ENCODE measurements at places on chromosomes 1 and 21.

- no peak for DNase-seq
These were observed 141.8 kb downstream of the RGS7 start for GRCh38 chr1:241215203-241215602.

DNA sequence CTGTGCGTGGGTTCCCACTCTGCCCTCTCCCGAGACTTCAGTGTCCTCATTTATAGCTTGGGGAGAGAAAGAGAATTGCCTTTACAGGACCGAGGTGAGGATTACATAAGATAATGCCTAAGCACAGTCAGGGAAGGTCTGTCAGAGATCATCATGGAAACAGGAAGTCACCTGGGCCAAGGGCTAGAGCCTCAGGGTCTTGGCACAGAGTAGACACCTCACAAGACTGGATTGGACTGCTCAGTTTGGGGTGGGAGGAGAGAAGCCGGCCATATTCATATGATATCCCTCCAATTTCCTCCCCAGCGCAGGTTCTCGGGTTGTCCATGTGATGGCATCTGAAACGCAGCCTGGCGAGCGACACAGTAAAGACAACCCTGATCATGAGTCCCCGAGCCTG, 3.8 kb downstream of the CNR2 start:
- DNase-seq = no peak

DNA sequence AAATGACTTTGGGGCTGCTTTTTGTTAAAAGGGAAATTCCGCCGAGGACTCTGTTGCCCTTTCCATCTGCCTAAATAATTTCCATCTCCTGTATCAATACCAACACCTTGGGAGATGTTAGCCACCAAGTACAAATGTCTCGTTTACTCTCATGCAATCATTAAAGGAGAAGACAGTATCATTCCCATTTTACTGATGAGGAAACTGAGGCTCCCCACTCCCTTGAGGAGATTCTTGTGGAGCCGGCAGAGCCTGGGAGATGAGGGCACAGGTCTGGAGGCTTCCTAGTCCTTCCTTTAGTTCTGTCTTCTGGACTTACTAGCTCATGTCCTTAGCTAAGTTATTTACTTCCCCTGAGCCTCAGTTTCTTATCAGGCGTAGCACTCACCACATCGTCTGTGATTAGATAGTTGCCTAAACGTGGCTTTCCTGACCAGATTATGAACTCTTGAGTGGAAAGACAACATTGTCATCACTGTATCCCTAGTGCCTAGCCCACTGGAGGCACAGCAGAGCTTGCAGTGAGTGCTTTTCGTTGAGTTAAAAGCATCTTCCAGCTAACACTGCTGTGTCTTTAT, 81.6 kb downstream of the ADSS2 start:
- DNase-seq = no peak

GRCh38 chr1:50982611-50983010, 12.6 kb downstream of the CDKN2C start:
- DNase-seq = no peak

DNA sequence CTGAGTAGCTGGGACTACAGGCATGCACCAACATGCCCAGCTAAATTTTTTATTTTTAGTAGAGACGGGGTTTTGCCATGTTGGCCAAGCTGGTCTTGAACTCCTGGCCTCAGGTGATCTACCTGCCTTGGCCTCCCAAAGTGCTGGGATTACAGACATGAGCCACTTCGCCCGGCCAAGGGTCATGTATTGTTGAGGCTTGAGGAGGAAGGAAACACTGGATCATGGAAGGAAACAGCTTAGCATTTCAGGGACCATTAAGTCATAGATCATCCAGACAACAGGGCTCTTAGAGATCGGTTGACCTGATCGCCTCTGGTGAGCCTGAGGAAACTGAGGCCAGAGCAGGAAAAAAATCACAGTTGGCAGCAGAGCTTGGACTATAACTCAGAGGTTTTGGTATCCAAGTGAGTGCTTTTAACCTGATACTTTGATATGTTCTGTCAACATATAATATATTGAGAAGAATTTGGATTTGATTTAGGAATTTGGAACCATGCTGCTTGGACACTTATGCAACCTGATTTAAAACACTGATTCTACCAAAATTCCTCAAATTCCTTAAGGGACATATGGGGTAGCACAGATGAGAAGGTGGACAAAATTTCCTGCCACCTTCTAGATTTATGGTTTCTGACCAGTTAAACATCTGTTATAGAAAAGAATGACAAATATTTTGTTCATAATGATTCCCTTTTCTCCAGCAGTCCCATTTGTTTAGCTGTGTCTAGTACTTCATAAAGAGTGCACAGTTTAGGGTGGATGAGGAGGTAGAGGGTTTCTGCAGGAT, 13.1 kb upstream of the BMP8A start:
- no peak for DNase-seq

DNA sequence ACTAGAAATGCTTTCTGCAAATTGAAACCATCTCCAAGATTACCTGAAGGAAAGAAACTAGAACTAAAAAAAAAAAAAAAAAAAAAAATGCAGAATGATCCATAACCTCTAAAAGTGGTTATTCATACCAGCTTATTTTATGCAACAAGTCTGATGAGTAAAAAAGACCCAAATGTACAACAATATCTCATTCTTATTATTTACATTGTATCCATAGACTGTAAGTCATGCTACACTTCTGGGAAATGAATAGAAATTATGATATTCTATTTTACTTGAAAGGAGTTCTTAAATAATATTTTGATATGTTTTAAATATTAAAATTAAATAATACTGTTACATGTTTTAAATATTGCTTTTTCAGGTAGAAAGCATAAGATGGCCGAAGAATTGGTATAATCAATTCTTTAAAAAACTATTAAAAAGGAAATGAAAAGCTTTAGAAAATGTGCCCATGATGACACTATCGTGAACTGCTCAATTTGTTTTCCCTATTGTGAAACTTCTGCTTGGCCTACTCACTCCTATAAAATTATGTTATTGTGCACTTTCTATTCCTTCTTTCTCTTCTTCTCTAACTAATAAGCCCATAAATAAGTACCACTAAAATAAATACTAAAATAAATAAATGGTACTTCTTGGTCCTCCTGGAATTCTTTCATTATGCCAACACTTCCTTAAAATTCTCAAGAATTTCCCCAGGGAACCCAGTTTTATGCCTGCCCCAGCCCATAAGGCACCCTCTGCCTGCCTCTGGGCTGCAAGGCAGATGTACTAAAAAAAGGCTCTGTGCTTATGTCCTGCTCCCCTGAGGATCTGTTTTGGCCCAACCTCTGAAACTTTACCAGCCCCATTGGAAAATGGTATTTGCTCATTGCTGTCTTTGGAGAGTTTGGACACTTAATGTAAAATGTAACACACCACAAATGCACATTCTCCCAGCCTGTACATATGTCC, 18.1 kb downstream of the SAMSN1 start:
- no peak for DNase-seq

GRCh38 chr1:100718581-100718980, 961 bp upstream of the VCAM1 start:
- DNase-seq = no peak
